ENCODE measurements at places on chromosomes 7 and 10.

DNA sequence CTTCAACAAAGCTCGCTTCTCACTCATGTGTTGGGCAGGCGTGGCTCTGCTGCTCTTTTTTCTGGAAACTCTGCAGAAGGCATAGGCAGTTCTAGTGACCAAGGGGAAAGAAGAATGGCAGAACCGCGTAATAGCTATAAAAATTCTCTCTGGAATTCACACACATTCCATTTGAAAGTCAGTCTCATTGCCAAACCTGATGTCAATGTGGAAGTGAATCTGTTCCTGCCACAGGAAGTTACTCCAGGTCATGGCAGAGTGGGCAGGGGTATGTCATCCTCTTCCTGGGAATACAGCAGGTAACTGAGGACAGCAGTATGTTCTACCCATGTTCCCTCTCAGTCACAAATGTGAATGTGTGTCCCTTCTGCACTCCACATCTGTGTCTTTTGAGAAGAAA, 8.2 kb upstream of the PAXIP1 start:
- no peak for DNase-seq

DNA sequence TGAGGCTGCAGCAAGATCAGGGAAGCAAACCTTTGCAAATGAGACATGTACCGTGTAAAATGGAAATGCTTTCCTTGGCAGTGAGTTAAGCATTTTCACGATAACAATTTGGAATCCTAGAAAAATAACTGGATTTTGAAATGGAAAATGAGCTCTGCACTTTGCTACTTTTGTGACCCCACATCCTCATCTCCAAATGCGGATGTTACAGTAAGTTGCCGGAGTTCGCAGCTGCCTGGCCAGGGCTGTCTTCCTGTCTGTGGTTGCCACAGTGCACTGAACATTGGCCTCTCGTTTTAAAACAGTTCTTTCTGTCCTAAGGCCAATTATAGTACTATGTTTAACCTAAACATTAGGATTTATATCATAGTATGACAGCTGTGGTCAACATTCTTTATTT, 136.2 kb upstream of the FZD8 start:
- DNase-seq = no peak

DNA sequence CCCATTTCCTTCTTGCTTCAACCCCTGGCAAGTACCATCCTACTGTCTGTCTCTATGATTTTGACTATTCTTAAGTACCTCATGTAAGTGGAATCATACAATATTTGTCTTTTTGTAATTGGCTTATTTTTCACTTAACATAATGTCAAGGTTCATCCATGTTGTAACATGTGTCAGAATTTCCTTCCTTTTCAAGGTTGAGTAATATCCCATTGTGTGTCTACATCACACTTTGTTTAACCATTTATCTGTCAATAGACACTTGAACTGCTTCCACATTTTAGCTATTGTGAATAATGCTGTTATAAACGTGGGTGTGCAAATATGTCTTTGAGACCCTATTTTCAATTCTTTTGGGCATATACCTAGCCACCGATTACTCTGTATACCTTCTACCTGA, 14.0 kb upstream of the CDK14 start:
- no peak for DNase-seq

- no peak for DNase-seq
Measured at GRCh38 chr10:103433858-103434257, 18.3 kb downstream of the CALHM2 start.

- DNase-seq = no peak
Measured at GRCh38 chr7:12281038-12281437, 69.9 kb downstream of the TMEM106B start.

GRCh38 chr7:130970196-130970595, 236.2 kb upstream of the KLF14 start:
- no peak for DNase-seq

DNA sequence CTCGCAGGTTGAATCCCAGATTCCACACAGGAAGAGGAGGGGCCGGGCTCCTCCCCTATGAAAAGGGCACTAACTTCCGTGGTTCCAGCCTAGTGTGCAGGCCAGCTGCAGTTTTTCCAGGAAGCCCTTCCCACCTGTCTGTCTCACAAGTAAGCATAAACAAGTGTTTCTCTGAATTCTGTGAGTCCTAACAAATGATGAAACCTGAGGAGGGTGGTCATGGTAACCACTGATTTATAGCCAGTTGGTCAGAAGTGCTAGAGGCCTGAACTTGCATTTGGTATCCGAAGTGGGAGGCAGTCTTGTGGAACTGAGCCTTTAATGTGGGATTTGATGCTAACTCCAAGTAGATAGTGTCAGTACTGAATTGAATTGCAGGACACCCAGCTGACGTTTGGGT, 54.7 kb upstream of the STEAP4 start:
- DNase-seq = peak; percentile 72
